ENCODE measurements at places on chromosomes 6 and 20. TPM values are rescaled to one million over a fixed set of nuclear protein-coding genes. Genes with fewer than 3 reads are reported as not detected.

GRCh38 chr20:61771805-61772350 lies 293.8 kb downstream of the TAF4 start:
- no peak for DNase-seq
- H3K27me3 ChIP-seq = no peaks in the 10 kb centered on the region
- H3K4me3 ChIP-seq = no peak overlapping the region
- no peaks in the 10 kb centered on the region for H3K36me3 ChIP-seq
- H3K4me1 ChIP-seq = no peaks in the 10 kb centered on the region
- H3K27ac ChIP-seq = no peak overlapping the region

DNA sequence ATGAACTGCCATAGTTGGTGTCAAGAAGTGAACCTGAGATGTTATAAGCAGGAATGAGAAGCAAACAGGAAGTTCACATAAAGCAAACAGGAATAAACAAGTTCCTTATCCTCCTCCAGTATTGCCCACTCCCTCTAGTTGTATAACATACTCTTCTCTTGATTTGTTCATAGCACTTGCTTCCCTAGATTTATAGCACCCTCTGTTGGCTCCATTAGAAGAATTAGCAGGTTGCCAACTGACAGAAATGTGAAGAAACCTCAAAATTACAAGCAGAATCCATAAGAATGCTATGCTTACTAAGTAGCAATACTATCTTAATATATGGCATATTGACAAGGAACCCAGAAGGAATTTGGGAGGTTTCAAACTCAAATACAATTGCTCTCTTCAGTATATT lies 195.4 kb downstream of the TBX18 start:
- H3K27me3 ChIP-seq = no peaks in the 10 kb centered on the region
- no peaks in the 10 kb centered on the region for H3K4me1 ChIP-seq
- H3K27ac ChIP-seq = no peak overlapping the region
- no peak for DNase-seq
- no peak overlapping the region for H3K4me3 ChIP-seq

DNA sequence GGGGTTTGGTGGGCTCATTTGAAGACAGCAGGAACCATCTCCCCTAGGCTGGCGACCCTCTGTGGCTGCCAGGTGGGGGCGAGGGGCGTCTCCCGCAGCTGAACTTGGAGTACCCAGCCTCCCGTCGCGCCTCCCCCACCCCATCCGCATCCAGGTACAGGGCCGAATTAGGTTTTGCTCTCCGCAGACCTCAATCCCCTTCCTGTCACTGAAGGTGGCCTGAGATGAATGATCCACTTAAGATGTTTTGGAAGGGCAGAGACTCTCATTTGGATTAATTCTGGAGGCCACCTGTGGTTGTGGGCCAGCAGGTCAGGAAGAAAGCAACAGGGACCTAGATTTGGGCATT lies 493 bp downstream of the CD83 start:
- H3K27ac ChIP-seq = no peak overlapping the region
- H3K27me3 ChIP-seq = no peaks in the 10 kb centered on the region
- peaks cover 4% of the 10 kb centered on the region for H3K4me1 ChIP-seq

GRCh38 chr20:63235399-63235983 lies at the start of gene BIRC7:
Gene BIRC7 (plus strand): TSS chr20:63235905. CDS start chr20:63236097, 192 bp downstream.
- H3K4me1 ChIP-seq = no peaks in the 10 kb centered on the region
- no peak within 1 kb of the TSS for H3K4me3 ChIP-seq
- no peak within 1 kb of the TSS for H3K27ac ChIP-seq

DNA sequence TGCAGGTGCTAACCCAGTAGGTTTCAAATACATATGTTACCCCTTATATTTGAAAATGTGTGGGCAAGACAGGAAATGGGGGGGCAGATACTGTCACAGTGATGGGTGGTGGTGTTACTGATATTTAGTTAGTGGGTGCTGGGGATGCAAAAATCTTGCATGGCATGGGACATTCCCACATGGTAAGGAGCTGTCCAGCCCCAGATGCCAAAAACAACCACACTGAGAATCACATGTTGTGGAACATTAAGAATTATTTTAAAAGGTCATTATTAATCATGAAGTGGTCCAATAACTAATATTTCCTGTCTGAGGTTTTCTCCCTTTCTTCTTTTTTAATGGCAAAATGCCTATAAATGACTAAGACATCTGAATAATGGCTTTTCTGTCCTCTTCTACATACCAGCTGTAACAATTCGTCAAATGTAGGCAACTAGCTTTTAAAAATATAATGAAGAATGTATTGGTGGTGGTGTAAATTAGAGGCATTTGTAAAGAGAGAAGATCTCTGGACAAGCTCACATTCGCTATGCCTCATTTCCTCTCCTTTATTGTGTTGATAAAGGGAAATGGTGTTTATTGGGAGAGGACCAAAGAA lies 57.3 kb upstream of the SLC35B3 start:
- no peak overlapping the region for H3K27ac ChIP-seq
- no peak overlapping the region for H3K4me3 ChIP-seq
- H3K4me1 ChIP-seq = no peaks in the 10 kb centered on the region
- no peaks in the 10 kb centered on the region for H3K27me3 ChIP-seq
- no peak for DNase-seq

- H3K4me3 ChIP-seq = no peak overlapping the region
- H3K27ac ChIP-seq = no peak overlapping the region
Measured at GRCh38 chr20:47540443-47541354, 39.0 kb downstream of the NCOA3 start.

DNA sequence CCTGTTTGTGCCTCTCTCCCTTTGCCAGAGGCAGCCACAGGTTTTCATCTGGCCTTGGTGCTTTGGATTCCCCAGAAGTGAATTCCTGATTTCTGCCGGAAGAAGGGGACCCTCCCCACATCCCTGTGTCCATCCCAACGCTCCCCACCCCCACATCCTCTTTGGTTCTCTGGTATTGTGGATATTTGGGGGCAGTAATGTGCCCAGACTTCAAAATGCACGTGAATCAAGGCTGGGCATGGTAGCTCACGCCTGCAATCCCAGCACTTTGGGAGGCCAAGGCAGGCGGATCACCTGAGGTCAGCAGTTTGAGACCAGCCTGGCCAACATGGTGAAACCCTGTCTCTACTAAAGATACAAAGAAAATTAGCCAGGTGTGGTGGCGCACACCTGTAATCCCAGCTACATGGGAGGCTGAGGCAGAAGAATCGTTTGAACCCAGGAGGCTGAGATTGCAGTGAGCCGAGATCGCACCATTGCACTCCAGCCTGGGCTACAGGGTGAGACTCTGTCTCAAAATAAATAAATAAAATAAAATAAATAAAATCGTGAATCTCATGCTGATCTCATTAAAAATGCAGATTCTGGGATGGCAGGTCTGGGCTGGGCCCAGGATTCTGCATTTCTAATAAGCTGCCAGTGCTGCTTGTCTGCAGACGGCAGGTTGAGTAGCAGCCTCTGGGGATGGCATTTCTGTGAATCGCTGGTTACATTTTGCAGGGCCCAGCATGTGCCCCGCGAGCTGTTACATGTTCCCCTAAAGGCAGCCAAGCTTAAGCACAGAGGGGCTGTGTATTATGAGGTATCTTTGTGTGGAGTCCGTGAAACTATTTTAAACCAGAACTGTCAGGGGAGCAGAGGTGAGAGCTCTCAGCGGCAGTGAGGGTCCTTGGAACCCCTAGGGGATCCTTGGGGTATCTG lies 49.0 kb downstream of the SYNJ2 start:
- no peaks in the 10 kb centered on the region for H3K36me3 ChIP-seq
- DNase-seq = no peak
- H3K27ac ChIP-seq = no peak overlapping the region
- no peak overlapping the region for H3K4me3 ChIP-seq
- no peaks in the 10 kb centered on the region for H3K27me3 ChIP-seq
- H3K4me1 ChIP-seq = peaks cover 18% of the 10 kb centered on the region

FILIP1 gene
- 6.5 TPM for total RNA-seq

ADGRF4 gene
- total RNA-seq = 1.6 TPM

LPIN3 gene
- total RNA-seq = 46.2 TPM

SMLR1 gene
- not detected for total RNA-seq
